ENCODE measurements at places on chromosomes 16 and 17. TPM values are rescaled to one million over a fixed set of nuclear protein-coding genes. Genes with fewer than 3 reads are reported as not detected.

- no peak for DNase-seq
Measured at GRCh38 chr16:57156351-57156703, 29.5 kb downstream of the PSME3IP1 start.

Gene MRPL27
- 47.8 TPM for polyA plus RNA-seq

DNA sequence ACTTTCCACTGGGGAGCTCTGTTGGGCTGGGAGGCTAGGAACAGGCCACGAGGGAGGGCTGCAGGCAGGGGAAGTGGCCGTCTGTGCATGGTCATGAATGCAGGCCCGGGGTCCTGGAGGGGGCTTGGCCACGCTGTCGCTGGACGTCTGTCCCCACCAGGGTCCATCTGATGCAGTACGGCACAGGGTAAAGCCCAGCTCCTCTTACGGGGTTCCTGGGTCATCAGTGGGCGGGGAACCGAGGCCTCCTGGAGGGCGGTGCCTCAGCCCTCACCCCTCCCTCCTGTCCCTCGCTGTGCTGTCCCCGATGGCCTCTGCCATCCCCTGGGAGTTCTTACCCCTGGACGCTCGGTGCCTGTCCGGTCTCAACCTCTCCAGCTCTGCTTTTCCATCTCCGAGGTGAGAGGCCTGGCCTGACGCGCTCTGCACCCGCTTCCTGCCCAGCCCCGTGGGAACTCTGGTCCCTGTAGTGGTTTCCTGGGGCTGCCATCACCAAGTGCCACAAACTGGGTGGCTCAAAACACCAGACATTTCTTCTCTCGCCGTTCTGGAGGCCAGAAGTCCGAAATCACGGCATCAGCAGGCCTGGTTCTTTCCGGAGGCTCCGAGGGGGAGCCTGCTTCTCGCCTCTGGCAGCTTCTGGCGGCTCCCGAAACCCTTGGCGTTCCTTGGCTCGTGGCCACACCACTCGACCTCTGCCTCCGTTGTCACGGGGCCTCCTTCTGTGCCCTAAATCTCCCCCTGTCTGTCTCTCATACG is 182.8 kb downstream of the SEC14L1 start:
- peak; percentile 43 for DNase-seq

DNA sequence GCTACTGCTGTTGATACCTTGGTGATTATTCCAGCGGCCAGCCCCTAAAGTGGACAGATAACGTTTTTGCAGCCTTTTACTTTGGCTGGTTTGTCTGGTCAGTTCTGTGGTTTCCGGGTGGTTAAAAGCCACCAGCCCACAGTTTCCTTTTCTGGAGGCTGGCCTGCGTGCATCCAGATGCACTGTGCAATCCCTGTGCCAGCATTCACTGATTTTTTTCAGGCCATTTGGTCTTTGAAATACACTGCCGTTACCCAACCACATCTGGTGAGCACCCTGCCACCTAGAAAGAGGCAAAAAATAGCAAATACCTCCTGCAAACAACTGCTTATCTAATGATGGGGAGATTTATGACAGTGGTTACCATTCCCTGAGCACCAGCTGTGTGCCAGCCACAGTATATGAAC is 797 bp downstream of the NUDT7 start:
- peak; percentile 27 for DNase-seq

Gene CTF1
- not detected for polyA plus RNA-seq

Gene ADAP2
- polyA plus RNA-seq, result 0.49 TPM

Gene NPIPA8
- polyA plus RNA-seq, result 0.32 TPM

DNA sequence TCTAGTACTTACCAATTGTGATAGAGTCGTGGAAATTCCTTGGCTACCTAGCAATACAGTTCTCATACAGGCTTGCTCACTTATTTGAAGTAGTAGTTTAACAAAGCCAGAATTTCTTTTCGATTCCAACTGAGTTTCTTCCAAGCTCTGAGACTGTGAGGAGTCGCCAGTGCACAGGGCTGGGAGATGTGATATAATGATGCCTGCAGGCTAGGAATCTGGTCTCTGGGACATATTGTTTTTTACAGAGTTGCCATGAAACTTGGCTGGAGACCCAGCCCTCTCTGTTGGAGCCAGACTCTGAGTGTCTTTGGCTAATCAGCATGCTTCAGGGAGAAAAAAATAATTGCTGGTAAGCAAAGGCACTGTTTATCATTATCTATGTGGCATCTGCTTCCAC is 698.8 kb upstream of the GOT2 start:
- DNase-seq, result no peak

GRCh38 chr17:4214157-4214556 is 49.6 kb downstream of the ANKFY1 start:
- DNase-seq, result no peak

DNA sequence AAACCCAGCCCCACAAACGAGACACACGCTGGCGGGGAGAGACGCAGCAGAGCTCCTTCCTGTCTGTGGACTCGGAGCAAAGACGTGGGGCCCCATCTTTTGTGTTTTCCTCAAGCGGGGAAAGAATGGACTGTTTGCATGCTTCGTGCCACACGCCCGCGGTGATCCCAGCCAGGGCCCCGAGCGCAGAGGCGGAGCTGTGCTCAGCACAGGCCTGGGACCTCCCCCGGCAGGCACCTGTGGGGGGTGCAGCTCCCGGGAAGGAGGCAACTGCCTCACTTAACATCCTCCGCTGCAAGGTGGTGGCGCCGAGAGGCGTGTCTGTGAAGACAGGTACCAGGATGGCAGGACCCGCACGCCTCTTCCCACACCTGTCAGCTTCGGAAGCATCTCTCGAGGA is 19.1 kb downstream of the TRARG1 start:
- DNase-seq, result no peak

Measured in immature natural killer cell (primary cell).